Activated naive CD8-positive, alpha-beta T cell treated with anti-CD3 and anti-CD28 coated beads for 36 hours (primary cell): ENCODE measurements at places on chromosomes 7 and 10. TPM values are rescaled to one million over a fixed set of nuclear protein-coding genes. Genes with fewer than 3 reads are reported as not detected.

GRCh38 chr7:79182283-79182682, 271.2 kb downstream of the MAGI2 start:
- no peak for DNase-seq

DNA sequence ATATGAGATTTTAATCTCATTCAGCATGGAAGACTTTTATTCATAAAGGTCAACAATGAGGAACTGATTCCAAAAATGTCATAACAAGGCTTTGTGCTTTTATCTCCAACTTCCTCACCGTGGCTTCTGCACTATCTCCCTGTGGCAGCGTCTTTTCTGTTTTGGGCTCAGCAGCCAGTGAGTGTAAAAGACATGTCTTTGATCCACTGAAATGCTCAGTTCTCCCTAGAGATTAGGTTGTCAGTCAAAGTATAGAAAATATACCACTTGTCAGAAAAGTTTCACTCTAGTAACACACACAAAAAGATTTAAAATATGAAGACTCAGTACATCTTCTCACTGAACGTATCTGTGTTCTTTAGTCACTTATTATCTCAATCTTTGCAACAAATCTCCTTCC, 901.8 kb upstream of the ZWINT start:
- DNase-seq: no peak

- DNase-seq: no peak
These were observed 503 bp downstream of the CROT start for GRCh38 chr7:87345962-87346371.

DNA sequence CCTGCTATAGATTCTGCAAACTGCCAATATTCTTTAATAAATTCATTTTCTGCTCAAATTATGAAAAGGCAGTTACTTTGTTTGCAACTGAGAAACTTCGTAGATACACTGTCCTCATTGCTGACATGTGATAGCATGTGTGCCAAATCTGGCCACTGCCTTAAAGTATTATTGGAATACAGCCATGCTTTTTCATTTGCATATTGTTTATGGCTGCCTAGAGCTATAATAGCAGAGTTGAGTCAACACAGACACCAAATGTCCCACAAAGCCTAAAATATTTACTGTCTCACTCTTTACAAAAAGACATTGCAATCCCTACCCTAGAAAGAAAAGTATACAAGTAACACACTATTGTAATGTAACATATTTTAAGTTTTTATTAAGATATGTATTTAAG, 647.4 kb downstream of the XPNPEP1 start:
- no peak for DNase-seq

DNA sequence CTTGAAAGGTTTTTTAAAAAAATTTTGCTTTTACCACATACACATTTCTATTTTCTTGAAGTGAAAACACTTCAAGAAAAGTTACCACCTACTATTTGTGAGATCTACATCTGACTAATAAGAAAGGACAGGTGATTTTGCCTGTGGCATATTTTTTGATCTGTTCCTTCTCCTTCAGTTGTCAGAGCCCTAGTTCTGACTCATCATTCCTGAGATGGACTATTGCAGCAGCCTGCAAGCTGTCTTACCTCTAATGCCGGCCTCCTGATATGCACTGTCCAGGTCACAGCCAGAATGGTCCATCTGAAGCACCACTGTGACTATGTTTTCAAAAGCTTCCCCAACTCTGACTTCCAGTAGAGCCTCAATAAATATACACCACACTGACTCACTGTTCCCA, 28.2 kb upstream of the ANK3 start:
- no peak for DNase-seq

DNA sequence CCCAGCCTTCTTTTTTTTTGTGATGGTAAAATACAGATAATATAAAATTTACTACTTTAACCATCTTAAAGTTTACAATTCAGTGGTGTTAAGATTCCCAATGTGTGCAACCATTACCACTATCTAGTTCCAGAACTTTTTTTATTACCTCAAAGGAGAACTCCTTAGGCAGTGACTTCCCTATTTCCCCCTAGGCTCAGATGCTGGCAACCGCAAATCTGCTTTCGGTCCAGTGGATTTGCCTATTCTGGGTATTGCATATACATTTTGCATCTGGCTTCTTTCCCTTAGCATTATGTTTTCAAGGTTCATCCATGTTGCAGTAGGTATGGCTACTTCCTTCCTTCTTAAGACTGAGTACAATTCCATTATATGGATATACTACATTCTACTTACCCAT, 56.5 kb downstream of the AFAP1L2 start:
- no peak for DNase-seq

DNA sequence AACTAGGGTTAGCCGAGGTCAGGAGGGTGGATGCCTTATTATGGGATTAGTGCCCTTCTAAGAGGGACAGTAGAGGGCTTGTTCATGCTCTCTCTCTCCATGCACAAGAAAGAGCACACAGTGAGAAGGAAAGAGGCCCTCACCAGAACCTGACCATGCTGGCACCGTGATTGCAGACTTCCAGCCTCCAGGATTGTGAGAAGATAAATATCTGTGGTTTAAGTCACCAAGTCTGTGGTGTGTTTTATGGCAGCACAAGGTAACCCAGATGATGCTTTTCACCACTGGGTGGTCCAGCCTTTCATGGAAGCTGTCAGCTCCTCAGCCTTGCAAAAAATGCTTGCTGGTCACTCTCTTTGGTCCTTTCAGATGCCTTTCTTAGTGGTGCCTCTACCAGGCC, 175.9 kb downstream of the ANKRD30A start:
- DNase-seq: no peak

ANKRD22 gene
- not detected for total RNA-seq

NACAD gene
- total RNA-seq: 0.35 TPM

GBX1 gene
- not detected for total RNA-seq

FBXW4 gene
- 34.0 TPM for total RNA-seq

COBL gene
- total RNA-seq: not detected

FGFBP3 gene
- 3.6 TPM for total RNA-seq

PPP1R17 gene
- not detected for total RNA-seq

CPXM2 gene
- not detected for total RNA-seq
